Epithelial cell of proximal tubule (primary cell): ENCODE measurements at places on chromosomes 2 and 18.
A peak's percentile ranks its signal among the peaks of the same experiment; 100 is the strongest.

DNA sequence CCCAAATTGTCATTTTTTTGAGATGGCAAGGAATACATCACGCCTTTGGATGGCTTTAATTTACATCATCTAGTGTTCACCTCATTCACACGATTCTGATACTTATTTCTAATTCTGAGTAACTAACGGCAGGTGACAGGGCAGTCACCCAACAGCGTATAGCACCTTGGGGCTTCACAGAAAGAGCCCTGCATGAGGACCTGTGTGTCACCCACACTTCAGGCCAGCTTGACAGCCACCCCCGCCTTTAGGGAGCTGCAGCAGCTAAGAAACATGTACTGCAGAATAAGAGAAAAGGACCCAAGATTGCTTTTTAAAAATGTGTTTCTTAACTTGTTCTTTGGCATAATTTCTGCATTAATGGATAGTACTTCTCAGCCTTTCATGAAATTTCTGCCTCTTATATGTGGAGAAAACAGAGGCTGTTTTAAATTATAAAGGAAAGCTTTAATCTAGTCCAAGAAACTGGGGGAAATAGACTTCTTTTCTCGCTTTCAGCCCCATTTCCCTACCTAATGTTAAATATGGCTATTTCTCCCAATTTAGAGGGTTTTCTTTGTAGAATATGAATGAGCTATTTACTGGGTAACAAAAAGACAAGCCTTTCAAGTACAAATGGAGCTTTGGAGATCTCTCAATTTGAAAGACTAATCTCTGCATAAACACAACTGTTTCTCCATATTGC lies 245.1 kb downstream of the LDLRAD4 start:
- DNase-seq = no peak

- no peak for DNase-seq
Observed at GRCh38 chr2:159148901-159149300, 137.6 kb downstream of the WDSUB1 start.

- DNase-seq = no peak
Observed at GRCh38 chr2:201644001-201644400, 698 bp upstream of the TMEM237 start.

DNA sequence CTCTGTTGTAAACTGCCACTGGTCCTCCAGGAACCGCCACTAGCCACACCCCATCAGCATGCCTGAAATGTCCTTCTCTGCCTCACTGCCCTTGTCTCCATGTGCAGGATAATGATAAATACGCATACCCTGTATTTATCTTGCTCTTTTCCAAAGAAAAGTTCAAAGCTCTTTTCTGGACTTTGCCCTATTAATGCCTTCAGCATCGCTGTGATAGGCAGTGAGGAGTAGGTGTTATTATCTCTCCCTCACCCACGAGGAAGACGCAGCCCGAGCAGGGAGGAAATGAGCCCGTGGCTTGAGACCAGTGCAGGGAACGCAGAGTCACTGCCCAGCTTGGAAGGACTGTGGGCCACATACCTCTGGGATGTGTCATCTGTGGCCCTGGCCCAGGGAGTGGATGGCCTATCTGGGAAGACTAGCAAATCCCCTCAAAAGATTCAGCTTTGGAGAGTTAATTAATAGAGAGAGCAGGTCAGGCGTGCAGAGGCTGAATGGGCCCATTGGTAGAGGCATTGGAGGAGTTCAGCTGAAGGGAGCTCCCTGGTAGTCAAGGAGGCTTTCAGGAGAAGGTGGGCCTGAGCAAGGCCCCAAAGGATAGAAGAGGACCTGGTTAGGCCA lies 39.5 kb upstream of the MCFD2 start:
- peak; percentile 78 for DNase-seq

GRCh38 chr2:98749066-98749450 lies 18.1 kb upstream of the MGAT4A start:
- DNase-seq = no peak

- DNase-seq = no peak
Observed at GRCh38 chr2:174826051-174826450, 61.8 kb upstream of the CHRNA1 start.

GRCh38 chr2:3462493-3463104 lies 56.7 kb downstream of the ADI1 start:
- DNase-seq = no peak

GRCh38 chr18:41643427-41643826 lies 311.6 kb upstream of the PIK3C3 start:
- DNase-seq = no peak

- no peak for DNase-seq
Observed at GRCh38 chr18:37663446-37663845, 97.8 kb upstream of the CELF4 start.

GRCh38 chr2:237242091-237242536 lies 156.4 kb downstream of the COPS8 start:
- no peak for DNase-seq

- no peak for DNase-seq
Observed at GRCh38 chr2:40448476-40449079, 3.3 kb downstream of the SLC8A1 start.

- no peak for DNase-seq
Observed at GRCh38 chr2:190838492-190838910, 42.1 kb upstream of the GLS start.
